Placental pericyte (primary cell): ENCODE measurements at places on chromosomes 1 and 21. TPM values are rescaled to one million over a fixed set of nuclear protein-coding genes. Genes with fewer than 3 reads are reported as not detected.

Gene KLHL21
- total RNA-seq, result 46.5 and 46.6 TPM in 2 replicates

Gene ATP1A2
- total RNA-seq, result under 0.01 TPM in 1 of 2 replicates, not detected in the other

Gene TRNP1
- 8.8 and 51.4 TPM in 2 replicates for total RNA-seq

Gene AVPR1B
- total RNA-seq, result not detected in 2 replicates

Gene AQP10
- total RNA-seq, result not detected in 2 replicates

Gene SLAMF6
- total RNA-seq, result not detected in 2 replicates

Gene PRSS38
- total RNA-seq, result not detected in 2 replicates

Gene LCE1B
- total RNA-seq, result not detected in 2 replicates

Gene HAO2
- not detected in 2 replicates for total RNA-seq

Gene REN
- 0.29 and 0.66 TPM in 2 replicates for total RNA-seq

Gene VANGL2
- not detected in 2 replicates for total RNA-seq

Gene GSTM1
- not detected in 2 replicates for total RNA-seq

Gene ACTL8
- total RNA-seq, result not detected in 2 replicates

Gene CLCA4
- total RNA-seq, result not detected in 2 replicates

Gene FAM131C
- 0.14 TPM in 1 of 2 replicates, not detected in the other for total RNA-seq

Gene SYDE2
- 13.9 and 17.5 TPM in 2 replicates for total RNA-seq

Gene ALX3
- total RNA-seq, result not detected in 2 replicates

Gene CEP104
- total RNA-seq, result 31.3 and 35.4 TPM in 2 replicates

Gene PRAMEF27
- not detected in 2 replicates for total RNA-seq

Gene SHE
- total RNA-seq, result under 0.01 TPM in 1 of 2 replicates, not detected in the other

Gene RHBG
- total RNA-seq, result 0.14 TPM in 1 of 2 replicates, not detected in the other

Gene NR1I3
- total RNA-seq, result not detected in 2 replicates

Gene RGSL1
- not detected in 2 replicates for total RNA-seq

Gene KRTAP19-8
- not detected in 2 replicates for total RNA-seq

Gene ST6GALNAC3
- 0.57 TPM in 1 of 2 replicates, not detected in the other for total RNA-seq

Gene SUSD4
- total RNA-seq, result 2.3 TPM in 1 of 2 replicates, not detected in the other

Gene SLC16A4
- 57.8 and 106 TPM in 2 replicates for total RNA-seq

Gene C4BPB
- 0.72 and 2.4 TPM in 2 replicates for total RNA-seq

Gene BGLAP
- total RNA-seq, result 0.57 TPM in 1 of 2 replicates, not detected in the other

Gene SELL
- 0.14 TPM in 1 of 2 replicates, not detected in the other for total RNA-seq

Gene FTCD
- not detected in 2 replicates for total RNA-seq

Gene FNDC10
- 3.4 and 3.5 TPM in 2 replicates for total RNA-seq

Gene PTGFRN
- 1.3 and 2.7 TPM in 2 replicates for total RNA-seq

Gene MFAP2
- total RNA-seq, result 11.4 and 63.1 TPM in 2 replicates

Gene RHBDL2
- total RNA-seq, result 0.44 and 0.57 TPM in 2 replicates

Gene SIPA1L2
- 7.6 and 21.4 TPM in 2 replicates for total RNA-seq

Gene CFH
- total RNA-seq, result 8.6 and 10.5 TPM in 2 replicates
